Upper lobe of right lung (tissue), 1 donor: ENCODE measurements at places on chromosomes 1 and 21. TPM values are rescaled to one million over a fixed set of nuclear protein-coding genes. Genes with fewer than 3 reads are reported as not detected.

The AADACL3 gene
- total RNA-seq, result not detected

The SMIM1 gene
- total RNA-seq, result 9.3 TPM

The ELAPOR1 gene
- total RNA-seq, result 5.6 TPM

- DNase-seq, result no peak
- peaks cover 4% of the 10 kb centered on the region for H3K4me1 ChIP-seq
- no peaks in the 10 kb centered on the region for H3K36me3 ChIP-seq
- H3K27me3 ChIP-seq, result peaks cover 31% of the 10 kb centered on the region
- H3K4me3 ChIP-seq, result no peak overlapping the region
- H3K27ac ChIP-seq, result no peak overlapping the region
Observed at GRCh38 chr1:156673387-156674121, 3.7 kb downstream of the NES start.

- H3K4me1 ChIP-seq, result no peaks in the 10 kb centered on the region
- H3K4me3 ChIP-seq, result no peak overlapping the region
- no peaks in the 10 kb centered on the region for H3K36me3 ChIP-seq
- no peak for DNase-seq
- H3K27me3 ChIP-seq, result no peaks in the 10 kb centered on the region
Observed at GRCh38 chr1:232327269-232327668, 302.7 kb downstream of the SIPA1L2 start.

- peaks cover 36% of the 10 kb centered on the region for H3K36me3 ChIP-seq
- no peak overlapping the region for H3K4me3 ChIP-seq
- peaks cover 8% of the 10 kb centered on the region for H3K4me1 ChIP-seq
- H3K27me3 ChIP-seq, result no peaks in the 10 kb centered on the region
- no peak for DNase-seq
- no peak overlapping the region for H3K27ac ChIP-seq
Observed at GRCh38 chr1:167698313-167698712, 23.5 kb upstream of the MPZL1 start.

DNA sequence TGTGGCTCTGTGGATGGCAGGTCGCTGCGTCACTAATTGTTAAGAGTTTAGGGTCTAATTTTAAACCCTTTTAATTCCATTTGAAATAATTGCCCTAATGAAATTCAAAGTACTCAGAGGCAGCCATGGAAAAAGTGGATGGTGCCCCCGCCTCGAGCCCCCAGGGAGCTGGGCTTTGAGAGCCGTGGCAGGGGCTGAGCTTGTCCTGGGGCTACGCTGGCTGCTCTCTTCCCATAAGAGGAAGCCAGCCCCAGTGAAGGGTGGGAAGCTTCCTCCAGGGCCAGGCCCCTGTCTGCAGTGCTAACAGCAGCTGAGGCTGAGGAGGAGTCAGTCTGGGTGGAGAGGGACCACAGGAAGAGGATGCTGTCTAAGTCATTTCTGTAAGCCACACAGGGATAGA lies 315.0 kb upstream of the POU3F1 start:
- H3K36me3 ChIP-seq, result no peaks in the 10 kb centered on the region
- H3K4me3 ChIP-seq, result no peak overlapping the region
- H3K27me3 ChIP-seq, result no peaks in the 10 kb centered on the region
- H3K27ac ChIP-seq, result no peak overlapping the region
